ENCODE measurements at places on chromosomes 1 and 21. TPM values are rescaled to one million over a fixed set of nuclear protein-coding genes. Genes with fewer than 3 reads are reported as not detected.

DNA sequence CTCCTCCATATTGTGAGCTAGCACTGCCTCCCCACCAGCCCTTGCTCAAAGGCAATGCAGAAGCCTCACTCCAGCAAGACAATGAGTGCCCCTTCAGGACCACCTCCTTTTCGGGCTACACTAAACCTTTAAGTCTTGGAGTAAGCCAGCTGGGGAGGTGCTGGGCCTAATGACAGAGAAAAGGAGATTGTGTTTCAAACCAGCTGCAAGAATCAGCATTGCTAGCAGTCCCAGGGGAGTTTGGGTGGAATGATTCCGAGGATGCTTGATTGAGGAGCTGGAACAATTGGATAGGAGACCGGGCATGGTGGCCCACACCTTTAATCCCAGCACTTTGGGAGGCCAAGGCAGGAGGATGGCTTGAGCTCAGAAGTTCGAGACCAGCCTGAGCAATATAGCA lies 54.1 kb upstream of the GPR37L1 start:
- H3K27ac ChIP-seq: no peak overlapping the region
- no peaks in the 10 kb centered on the region for H3K27me3 ChIP-seq
- no peaks in the 10 kb centered on the region for H3K36me3 ChIP-seq
- DNase-seq: no peak

DNA sequence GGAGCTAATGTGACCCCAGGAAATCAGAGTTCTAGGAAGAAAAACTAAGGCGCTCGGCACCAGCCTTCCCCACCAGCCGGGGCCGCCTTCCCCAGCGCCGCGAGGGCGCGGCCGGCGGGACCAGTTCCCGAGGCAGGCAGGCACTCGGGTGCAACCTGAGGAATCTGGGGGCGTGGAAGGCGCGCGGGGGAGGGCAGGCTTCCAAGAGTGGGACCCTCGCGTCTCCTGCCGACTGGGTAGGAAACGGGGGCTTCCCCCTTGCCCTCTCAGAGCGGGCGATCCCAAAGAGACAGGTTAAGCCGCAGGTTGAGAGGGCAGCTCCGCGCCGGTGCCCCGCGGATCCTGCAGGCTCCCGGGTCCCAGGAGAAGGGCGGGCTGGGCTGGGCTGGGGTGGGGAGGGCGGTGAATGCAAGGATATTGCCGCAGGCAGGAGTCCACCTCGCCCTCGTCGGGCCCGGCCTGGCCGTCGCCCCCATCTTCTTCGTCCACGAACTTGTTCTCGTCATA lies 431 bp downstream of the ARPC5 start:
- H3K27me3 ChIP-seq: no peaks in the 10 kb centered on the region
- DNase-seq: no peak
- H3K4me3 ChIP-seq: peak overlapping the region; percentile 92
- peak overlapping the region; percentile 91 for H3K27ac ChIP-seq
- no peaks in the 10 kb centered on the region for H3K36me3 ChIP-seq
- H3K4me1 ChIP-seq: no peaks in the 10 kb centered on the region

TUFT1 gene
- total RNA-seq: 7.3 TPM

GRCh38 chr1:165392634-165393571 lies 36.4 kb upstream of the LMX1A start:
- no peaks in the 10 kb centered on the region for H3K4me1 ChIP-seq
- H3K4me3 ChIP-seq: no peak overlapping the region
- peak; percentile 82 for DNase-seq
- no peaks in the 10 kb centered on the region for H3K27me3 ChIP-seq
- peak overlapping the region; percentile 40 for H3K27ac ChIP-seq
- H3K36me3 ChIP-seq: no peaks in the 10 kb centered on the region

GRCh38 chr21:38804030-38804788 lies 1.5 kb upstream of the ETS2 start:
- no peak for DNase-seq
- H3K36me3 ChIP-seq: no peaks in the 10 kb centered on the region
- H3K4me1 ChIP-seq: no peaks in the 10 kb centered on the region
- H3K27ac ChIP-seq: peak overlapping the region; percentile 94
- no peak overlapping the region for H3K4me3 ChIP-seq

GRCh38 chr1:9164532-9164900 lies 35.6 kb upstream of the GPR157 start:
- H3K4me3 ChIP-seq: no peak overlapping the region
- H3K27me3 ChIP-seq: no peaks in the 10 kb centered on the region
- H3K36me3 ChIP-seq: no peaks in the 10 kb centered on the region
- H3K4me1 ChIP-seq: peaks cover 9% of the 10 kb centered on the region
- DNase-seq: no peak

DNA sequence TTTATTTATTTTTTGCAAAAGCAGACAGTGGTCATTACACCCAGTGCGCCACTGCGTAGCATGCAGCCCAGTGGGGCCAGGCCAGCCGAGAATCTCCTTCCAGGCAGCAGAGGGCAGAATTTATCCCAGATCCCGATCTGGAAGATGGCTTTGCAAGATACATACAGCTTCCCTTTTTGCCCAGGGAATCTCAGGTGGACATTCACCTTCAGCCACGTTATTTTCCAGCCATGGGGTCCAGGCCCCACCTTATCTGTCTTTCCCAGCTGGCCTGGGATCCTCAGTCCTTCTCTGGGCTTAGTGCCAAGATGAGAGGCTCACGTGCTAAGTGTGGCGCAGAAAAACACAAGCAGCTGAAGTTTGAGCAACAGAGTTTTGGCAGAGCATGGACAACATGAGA lies 123.6 kb downstream of the AJAP1 start:
- DNase-seq: peak; percentile 16
- H3K27ac ChIP-seq: no peak overlapping the region
- H3K36me3 ChIP-seq: no peaks in the 10 kb centered on the region
- H3K27me3 ChIP-seq: no peaks in the 10 kb centered on the region

Measured in uterus (tissue), 4 donors.